ENCODE measurements at places on chromosomes 3 and 15.

GRCh38 chr15:57591822-57592367 is at the start of gene MYZAP:
Gene MYZAP (plus strand): TSS chr15:57591904. CDS start chr15:57592035, 131 bp downstream.
- DNase-seq: peak; percentile 7

- DNase-seq: peak; percentile 26
Observed at GRCh38 chr3:42747581-42747980, 25.5 kb downstream of the CCDC13 start.

DNA sequence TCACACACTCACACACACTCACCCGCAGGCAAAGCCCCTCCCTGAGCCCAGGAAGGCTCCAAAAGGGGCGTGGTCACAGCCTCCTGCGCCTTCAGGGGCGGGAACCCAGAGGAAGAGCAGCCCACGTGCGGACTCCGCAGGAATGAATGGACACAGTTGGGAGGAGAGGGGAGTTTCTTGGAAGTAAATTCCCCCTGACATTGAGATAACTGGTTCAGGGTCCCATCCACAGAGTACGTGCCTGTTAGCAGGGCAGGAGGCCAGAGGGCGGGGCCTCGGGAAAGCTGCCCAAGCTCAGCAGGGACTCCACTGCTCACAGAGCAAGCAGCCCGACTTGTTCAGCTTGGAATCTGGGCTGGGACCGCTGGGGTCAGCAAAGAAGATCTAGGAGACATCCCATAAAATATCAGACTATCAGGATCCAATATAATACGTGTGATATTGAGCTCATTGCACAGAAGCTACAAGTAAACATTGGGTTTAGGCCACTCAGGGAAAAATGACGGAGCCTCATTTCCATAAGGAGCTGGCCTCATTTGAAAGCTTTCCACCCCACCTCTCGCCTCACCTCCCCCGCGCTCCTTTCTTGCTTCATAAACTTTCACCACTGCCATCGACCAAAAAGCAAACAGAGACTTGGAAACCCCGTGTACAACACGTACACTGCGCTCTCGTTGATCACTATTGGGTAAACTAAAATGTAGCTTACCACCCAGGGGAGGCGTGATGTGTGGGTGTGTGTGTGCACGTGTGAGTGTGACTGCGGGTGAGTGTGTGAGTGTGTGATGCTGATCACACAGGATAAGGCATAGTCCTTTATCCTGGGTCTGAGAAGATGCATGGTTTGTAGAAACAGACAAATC is 36.0 kb downstream of the TM2D3 start:
- no peak for DNase-seq

- no peak for DNase-seq
Observed at GRCh38 chr3:150237490-150237889, 170.6 kb upstream of the TSC22D2 start.

DNA sequence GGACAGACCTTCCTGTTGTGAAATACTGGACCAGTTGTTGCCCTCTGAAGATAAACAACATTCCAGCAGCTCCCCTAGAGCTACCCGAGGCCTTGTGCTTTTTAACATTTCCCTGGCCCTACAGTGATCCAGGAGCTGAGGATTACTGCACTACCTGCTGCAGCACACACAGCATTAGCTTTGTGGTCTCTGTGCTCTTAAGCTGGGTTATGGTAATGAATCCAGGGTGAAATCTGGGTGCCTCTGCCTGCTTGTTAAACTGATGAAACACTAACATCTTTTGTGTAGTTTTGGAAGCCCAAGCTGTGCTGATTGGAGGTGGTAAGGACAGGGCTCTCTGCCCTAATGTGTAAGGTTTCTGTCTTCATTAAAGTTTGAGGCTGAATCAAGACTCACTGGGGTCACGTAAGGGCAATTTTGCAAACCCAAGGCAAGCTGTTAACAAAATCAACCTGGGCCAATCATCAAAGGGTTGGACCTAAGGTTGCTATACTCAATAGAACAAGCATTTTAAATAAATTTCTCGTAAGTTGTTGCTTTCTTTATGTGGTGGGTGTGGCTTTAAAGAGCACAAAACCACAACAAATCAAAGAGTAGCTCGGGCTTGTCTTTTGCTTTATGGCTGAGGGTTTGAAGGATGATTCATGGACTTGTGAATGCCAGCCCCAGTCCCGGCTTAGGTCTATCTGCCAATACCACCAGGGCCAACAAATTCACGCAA is 183.9 kb downstream of the TPRG1 start:
- peak; percentile 30 for DNase-seq

GRCh38 chr3:133330522-133330921 is 69.3 kb upstream of the BFSP2 start:
- no peak for DNase-seq

DNA sequence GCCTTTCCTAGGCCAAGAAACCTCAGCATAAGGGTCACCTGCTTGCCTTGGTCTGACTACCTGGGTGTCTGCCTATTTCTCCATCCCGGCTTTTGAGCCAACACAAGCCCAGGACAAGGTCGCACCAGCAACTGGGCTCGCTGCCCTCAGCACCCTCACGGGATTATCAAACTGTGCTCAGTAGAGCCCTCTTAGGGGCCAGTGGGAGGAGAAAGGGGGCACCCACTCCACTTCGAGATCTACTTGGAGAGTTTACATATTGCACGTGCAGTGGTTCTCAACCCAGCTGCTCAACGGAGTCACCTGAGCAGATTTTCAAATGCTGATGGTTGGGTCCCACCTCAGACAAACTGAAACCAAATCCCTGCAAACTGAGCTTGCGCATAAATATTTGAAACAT is 31.1 kb downstream of the TSPAN3 start:
- no peak for DNase-seq

- DNase-seq: no peak
Observed at GRCh38 chr3:156215751-156216150, 95.4 kb downstream of the KCNAB1 start.

DNA sequence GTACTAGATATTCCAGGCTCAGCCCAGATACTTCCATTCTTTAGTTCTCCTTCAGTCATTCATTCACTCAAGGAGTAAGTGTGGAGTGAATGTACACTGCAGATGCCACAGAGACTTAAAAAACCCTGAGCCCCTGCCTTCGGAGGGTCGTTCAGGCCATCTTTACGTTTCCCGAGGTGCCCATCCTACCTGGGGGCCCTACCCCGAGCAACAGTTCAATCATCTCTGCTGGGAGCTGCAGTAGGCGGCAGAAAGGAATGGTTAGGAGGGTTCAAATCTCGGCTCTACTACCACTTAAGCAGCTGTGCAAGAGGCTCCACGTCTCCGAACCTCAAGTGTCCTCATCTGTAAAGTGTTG is 613 bp downstream of the SEC13 start:
- no peak for DNase-seq

DNA sequence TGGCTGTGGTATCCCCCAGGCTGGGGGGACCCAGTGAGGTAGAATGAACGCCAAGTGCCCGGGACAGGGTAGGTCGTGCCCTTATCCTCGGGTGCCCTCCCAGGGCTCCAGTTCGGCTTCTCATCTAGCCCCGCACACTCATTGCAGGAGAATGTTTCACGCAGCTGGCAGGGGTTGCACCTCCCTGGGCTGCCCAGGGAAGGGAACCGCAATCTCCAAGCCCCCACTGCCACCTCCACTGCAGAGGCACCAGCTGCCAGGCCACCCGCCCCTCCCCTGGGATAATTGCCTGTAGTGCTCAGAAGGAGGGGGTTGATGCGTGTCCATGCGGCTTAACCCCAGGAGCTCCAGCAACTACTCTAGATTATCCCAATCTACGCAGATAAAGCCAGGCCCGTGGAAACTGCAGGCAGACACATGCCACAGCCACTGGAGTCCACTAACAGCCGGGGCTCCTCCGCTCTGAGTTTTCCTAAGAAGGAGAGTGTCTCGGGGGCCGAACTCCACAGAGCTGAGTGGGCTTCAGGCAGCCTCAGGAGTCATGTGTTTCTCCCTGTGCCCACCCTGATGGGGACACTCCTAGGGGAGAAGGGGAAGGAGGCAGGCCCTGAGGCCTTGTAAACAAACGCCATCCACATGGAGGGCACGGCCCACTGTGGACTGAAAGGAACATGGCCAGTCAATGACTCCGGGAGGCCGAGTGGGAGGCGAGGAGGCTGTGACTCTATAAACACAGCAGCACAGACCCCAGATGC is 137.2 kb upstream of the IQSEC1 start:
- no peak for DNase-seq

DNA sequence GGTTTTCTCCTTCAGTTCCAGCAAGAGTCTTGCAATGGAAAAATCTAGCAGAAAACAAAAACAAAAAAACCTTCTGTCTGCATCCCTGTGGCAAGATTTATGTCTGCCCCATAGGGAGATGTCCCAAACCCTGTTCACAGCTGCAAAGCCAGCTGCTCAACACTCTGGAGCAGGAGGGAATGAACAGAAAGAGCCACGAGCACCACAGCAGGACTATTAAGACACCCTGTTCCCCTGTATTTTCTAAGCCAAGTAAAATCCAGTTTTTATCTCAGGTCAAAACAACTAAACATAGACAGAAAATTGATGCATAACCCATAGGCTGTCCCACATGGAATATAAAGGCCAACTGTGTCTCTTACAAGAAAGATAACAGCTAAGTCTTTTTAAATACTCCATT is 357.9 kb downstream of the LSAMP start:
- no peak for DNase-seq

Measured in activated T-helper 1 cell treated with anti-CD3 and anti-CD28 coated beads, Interleukin-12 subunit alpha, Interleukin-12 subunit beta, Interleukin-2, Interleukin-4 antibody, amounts not matched to agents 30 ng/mL and 10 ng/mL and 1 ng/mL, durations not matched to agents 14 hours and 24 hours and 36 hours (primary cell).